RCC 7860 (cell line): ENCODE measurements at places on chromosomes 2 and 18.

- DNase-seq, result peak; percentile 96
Measured at GRCh38 chr2:26805241-26805676, 19.4 kb downstream of the CENPA start.

DNA sequence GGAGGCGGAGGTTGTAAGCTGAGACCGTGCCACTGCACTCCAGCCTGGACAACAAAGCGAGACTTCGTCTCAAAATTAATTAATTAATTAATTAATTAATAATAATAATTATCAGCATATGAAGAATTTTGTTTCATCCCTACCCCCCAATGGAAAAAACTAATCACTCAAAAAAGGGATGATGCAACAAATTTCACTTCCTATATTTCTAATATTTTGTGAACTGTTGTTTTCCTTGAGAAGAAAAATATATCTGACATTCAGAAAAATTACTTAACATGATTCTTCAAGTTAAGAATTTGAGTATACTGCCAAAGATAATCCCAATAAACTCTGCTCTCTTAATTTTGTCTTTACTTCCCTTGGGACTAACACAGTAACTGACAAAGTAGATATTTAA is 28.1 kb downstream of the EXOC6B start:
- no peak for DNase-seq

- peak; percentile 35 for DNase-seq
Measured at GRCh38 chr2:237141571-237142051, 55.9 kb downstream of the COPS8 start.

GRCh38 chr2:106307860-106308259 is 113.8 kb upstream of the UXS1 start:
- DNase-seq, result no peak

GRCh38 chr2:159410276-159410675 is 123.8 kb upstream of the WDSUB1 start:
- DNase-seq, result no peak

- no peak for DNase-seq
Measured at GRCh38 chr2:28752631-28753376, 1.2 kb downstream of the PPP1CB start.

DNA sequence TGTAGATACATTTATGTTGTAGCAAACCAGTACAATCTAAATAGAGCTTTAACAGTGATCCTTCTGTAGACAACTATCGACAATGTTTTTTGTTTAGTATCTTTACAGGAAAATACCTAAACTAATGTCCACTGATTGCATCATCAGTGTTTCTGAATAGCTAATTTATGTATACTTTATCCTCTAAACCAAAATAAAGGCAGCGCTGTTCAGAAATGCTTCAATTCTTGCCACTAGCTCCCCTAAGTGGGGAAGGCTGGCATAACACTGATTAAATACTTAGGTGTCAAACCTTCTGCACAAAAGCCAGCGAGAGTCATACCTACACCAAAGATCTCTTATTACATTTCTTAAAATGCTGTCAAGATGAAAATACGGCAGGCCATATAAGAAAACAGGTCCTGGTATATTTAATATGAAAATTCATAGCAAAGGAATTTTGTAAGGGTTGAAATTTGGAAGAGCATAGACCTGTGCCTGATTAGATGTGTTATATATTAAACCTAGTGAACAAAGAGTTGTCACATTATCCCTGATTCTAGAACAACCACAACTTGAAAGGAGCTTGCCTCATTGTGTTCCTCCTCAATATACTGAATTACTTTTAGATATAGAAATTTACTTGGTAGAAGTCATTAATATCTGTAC is 1693.4 kb upstream of the SLC39A10 start:
- no peak for DNase-seq

DNA sequence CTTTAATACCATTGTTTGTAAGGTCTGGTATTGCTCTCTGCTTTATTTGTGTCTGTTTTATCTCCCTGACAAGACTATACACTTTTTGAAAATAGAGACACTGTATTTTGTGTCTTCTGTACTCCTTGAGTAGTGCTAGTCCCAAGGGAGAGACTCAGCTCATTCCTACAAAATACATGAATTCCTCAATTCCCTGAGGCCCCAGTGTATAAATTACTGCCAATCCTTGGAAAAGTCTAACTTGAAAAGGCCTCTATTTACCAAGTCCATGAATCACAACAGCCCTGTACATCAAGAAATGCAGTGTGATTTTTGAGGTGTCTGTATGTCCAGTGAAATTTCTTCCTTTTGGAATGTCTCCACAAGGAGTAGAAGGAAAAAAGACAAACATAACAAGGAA is 34.9 kb upstream of the NEDD4L start:
- DNase-seq, result no peak

- no peak for DNase-seq
Measured at GRCh38 chr2:85429213-85429923, 10.9 kb downstream of the SH2D6 start.

DNA sequence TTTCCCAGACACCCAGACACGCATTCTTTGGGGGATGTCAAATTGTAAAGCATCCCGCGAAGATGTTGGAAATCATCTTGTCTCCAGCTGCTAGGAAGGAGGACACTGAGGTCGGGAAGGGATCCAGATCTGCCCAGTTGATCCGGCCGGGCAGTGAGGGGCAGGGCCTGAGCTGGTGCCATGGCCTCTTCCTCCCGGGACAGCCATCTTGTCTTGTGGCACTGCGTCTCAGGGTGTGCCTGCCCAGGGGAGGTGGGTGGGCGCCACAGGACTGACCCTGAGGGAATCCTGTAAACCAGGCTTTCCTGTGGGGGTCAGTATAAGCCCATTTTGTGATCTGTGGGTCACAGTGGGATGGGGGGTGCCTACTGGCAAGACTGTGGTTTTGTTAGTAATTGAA is 10.1 kb downstream of the TRAF3IP1 start:
- no peak for DNase-seq

GRCh38 chr2:179932786-179933185 is 71.4 kb upstream of the ZNF385B start:
- no peak for DNase-seq

DNA sequence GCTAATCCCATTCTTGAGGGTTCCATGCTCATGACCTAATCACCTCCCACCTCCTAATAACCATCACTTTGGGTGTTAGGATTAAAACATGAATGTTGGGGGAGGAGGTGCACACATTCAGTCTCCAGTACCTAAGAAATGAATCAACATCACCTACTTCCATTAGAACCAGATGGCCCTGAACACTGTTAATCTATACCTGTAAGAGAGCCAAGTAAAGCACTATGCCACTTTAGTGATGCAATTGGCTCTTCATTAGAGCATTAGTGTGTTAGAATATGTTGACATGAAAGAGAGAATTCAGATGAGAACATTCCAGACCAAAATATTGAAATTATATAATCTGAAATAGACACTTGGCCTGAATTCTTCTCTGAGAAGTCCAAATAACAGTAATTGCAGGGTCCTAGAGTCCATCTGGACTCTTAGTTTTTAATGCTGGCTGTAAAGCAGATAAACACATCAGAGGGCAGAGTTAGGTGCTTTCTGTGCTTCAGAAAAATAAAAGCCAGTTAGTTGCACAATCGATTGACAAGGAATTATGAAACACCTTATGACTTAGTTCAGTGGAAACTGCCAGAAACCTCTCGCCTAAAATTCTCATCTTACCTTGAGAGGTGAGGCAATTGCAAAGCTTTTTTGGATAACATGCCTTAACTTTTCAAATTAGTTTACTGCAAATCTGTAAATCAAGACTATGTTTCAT is 923.7 kb downstream of the SLC4A3 start:
- DNase-seq, result no peak

DNA sequence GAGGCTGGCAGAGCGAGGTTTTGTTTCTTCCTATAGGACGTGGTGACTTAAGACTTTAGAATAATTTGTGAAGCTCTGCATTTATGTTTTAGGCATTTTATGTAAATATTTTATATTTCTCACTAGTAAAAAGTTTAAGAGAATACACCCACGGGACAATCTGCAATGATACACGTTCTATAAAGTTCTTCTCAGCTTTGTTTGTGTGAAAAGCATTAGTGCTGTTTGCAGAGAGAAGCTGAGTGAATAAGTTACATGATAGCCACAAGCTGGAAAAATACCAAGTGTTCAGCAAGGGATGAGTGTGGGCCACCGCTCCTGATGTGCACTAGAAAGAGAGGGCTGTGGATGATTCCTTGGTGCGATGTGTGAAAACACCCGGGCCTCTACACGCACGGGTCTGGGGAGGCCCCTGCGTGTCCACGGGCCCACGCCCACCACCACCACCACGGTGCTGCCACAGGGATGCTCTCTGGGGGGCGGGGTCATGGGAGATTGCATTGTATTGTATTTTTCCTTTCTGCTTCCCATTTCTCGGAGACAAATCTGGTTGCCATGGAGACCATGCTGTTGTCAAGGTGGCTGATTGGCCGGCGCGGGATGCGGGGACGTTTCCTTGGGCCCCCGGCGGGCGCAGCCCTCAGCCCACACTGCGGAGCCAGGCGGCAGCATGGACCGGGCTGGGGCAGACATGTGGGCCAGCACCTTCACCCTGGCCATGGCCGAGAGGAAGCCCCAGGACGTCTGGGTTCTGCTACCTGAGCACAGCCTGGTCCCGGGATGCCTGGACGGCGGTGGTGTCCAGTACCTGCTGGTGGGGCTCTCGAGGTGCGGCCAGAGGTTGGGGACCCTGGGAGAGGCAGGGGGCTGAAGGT is at the start of gene RTP5:
Gene RTP5, plus strand, starts transcription at position 643 of the 875 bp plus-strand sequence. Its CDS starts 28 bp downstream, at position 671.
- DNase-seq, result no peak

GRCh38 chr2:177552422-177553175 is 160.0 kb downstream of the AGPS start:
- peak; percentile 82 for DNase-seq

DNA sequence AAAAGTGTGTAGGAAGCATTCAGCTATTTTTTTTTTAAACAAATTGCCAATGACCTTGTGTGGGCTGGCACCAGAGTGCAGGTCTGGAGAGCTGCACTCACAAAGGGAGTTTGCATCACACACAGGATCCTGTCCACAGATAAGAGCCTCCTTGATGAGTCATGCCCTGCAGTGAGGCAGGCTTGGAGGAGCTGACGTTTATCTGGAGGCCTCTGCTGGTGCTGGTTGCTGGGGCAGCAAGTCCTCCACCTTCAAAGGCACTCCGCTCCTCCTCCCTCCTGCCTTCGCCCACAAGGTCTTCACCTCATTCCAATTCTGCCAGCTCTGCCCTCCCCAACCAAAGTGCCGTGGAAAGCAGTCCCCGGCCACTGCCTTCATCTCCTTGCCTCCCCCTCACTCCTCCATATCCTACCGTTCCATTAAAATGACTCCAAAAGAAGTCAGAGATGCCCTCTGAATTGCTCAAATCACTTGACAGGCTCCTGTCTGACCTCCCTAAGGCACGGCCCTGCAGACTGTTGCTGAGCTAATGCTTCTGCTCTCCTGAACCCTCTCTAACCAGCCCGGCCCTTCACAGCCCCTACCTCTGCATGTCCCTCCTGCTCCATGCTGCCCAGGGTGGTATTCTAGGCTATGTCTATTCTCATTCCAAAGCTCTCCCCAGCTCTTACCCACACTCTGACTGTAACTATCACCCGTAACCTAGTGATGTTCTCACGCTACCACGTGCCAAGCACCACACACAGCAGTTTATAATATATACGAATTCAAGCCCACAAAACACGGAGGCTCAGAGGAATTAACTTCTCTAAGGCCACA is 30.9 kb downstream of the LONRF2 start:
- DNase-seq, result peak; percentile 99

DNA sequence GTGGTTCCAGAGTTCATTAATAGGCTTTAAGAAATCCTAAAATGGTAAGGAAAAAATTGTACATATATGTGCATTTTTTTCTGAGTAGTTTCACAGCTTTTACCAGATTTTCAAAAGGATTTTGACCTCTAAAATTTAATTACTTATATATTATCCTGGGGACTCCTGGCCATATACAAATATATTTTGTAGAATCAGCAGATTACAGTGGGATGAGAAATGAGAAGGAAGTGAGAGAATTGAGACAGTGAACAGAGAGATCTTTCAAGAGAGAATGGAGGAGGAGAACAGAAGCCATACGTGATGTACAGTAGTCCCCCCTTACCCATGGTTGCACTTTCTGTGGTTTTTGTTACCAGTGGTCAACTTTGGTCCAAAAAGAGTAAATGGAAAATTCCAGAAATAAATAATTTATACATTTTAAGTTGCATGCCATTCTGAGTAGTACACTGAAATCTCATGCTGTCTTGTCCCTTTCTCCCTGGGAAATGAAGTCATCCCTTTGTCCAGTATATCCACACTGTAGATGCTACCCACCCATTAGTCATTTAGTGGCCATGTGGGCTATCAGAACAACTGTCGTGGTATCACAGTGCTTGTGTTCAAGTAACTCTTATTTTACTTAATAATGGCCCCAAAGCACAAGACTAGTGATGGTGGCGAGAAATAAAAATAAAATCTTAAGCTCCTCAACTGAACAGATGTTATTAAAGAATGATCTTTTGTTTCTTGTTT is 130.4 kb upstream of the MYO3B start:
- no peak for DNase-seq

DNA sequence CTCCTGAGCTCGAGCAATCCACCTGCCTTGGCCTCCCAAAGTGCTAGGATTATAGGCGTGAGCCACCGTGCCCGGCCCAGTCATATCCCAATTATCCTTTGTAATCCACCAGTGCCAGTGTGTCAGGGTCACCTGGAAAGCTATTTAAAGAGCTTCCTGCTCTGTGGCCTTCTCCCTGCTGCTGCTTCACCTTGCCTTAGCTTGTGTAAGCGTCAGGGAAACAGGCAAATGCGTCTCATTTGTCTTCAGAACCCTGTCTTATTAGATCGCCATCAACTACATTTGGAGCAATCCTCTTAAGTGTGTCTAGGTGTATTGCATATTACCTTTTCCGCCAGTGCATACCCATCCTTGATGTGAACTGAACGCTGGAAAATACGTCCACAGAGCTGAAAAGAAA is 10.2 kb downstream of the KIF5C start:
- no peak for DNase-seq

DNA sequence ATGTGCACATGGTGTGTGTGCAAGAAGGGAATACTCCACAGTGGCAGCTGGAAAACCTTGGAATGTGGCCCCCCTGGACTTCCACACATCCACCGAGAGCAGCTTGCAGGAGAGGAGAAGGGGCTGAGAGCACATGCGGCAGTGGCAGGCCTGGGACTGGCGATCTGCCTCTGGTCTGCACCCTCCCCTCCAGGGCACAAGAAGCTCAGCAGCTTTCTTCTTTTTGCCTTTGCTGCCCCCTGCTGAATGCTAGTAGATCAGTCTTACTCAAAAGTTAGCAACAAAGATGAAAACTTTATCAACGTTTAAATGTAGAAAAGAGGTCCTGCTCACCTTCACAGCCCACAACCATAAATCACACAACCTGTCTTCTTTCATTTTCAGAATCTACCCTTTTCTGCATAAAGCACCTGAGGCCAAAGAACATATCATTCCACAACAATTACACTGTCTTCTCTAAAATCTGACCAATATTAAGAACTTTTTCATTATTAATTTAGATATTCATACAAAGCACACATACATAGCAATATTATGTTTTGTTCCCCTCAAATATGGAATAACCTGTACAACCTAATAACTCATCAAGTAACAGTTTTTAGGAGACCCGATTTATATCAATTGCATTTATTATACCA is 34.6 kb downstream of the TGFBRAP1 start:
- DNase-seq, result peak; percentile 46

DNA sequence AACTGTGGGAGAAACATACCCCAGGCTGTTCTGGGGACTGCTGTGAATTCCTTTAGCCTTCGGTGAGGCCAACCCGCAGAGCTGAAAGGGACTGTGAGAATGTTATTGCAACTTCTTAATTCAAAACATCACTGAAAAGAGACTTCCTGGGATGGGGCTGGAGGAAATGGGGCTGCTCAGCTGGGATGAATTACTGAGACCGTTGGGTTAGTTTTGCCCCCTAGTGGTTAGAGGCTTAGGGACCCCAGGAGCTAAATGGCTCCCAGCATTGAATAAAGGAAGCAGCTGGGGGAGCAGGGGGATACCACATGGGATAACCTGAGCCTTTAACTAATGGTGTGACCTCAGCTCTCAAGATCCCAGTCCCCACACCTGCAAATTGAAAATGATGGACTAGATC is 941.1 kb upstream of the FANCL start:
- no peak for DNase-seq
